ENCODE measurements at places on chromosomes 4 and X.

DNA sequence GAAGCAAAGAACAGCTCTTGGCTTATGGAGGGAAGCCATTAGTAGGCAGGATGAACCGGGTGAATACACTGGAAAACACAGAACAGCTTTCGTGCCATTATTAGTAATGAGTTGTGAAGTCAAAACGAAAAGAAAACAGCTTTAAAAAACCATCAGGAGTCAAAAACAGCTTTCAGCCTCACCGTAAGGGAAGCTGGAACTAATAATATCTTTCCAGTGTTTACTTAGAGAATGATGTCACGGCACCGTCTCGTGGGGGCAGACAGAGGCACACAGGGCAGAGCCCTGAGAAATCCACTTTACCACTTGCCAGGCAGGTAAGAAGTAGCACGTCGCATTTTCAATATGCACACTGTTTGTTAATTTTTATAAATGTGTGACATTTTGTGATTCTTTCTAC lies 37.9 kb upstream of the HMX1 start:
- no peak for DNase-seq

- no peak for DNase-seq
Measured at GRCh38 chr4:141660880-141661279, 24.5 kb downstream of the IL15 start.

- DNase-seq: no peak
Measured at GRCh38 chr4:184727430-184727829, 6.5 kb downstream of the CENPU start.

GRCh38 chr4:20618731-20619130 lies 81.5 kb upstream of the PACRGL start:
- no peak for DNase-seq

- peak; percentile 7 for DNase-seq
Measured at GRCh38 chr4:95049551-95050233, 291.9 kb downstream of the BMPR1B start.

- peak; percentile 57 for DNase-seq
Measured at GRCh38 chrX:31497086-31497485, 425.2 kb upstream of the FTHL17 start.

- DNase-seq: no peak
Measured at GRCh38 chr4:161829591-161829990, 334.2 kb downstream of the FSTL5 start.

DNA sequence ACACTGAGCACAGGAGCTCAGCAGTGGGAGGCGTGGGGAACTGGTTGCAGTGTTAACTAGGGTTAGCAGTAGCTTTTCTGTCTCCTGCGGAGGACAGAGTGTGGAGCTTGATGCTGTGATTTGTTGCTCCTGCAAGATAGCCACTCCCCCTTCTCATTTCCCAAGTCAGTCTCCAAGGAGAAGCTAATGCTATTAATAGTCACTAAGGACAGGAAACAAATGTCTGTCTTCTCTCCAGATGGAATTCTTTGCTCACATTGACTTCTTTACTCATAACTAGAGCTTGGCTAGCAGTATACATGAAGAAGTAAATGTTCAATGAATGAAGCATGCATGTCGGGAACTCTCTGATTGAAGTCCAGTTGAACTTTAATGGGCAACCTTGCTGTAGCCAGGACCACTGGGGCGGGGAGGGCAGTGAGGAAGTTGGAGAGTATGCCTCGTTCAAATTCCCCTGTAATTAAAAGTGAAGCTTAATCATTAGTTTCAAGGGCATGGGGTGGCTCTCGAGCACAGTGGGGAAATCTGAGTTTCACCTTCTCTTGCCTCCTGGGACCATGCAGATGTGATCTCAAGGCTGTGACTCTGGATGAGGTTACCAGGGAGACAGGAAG lies 156.6 kb upstream of the SCML1 start:
- peak; percentile 85 for DNase-seq

GRCh38 chr4:173504181-173504503 lies 25.9 kb downstream of the HAND2 start:
- no peak for DNase-seq

- DNase-seq: peak; percentile 54
Measured at GRCh38 chr4:16573206-16573605, 325.2 kb downstream of the LDB2 start.

All from fibroblast of skin of right biceps (primary cell).